SW480 (cell line): ENCODE measurements at places on chromosomes 6 and 20.

GRCh38 chr6:12656906-12657305 is 59.7 kb upstream of the PHACTR1 start:
- no peak for DNase-seq

- no peak for DNase-seq
Observed at GRCh38 chr6:150204705-150205472, 62.0 kb downstream of the PPP1R14C start.

- DNase-seq = no peak
Observed at GRCh38 chr6:150788089-150788488, 77.4 kb upstream of the MTHFD1L start.

- peak; percentile 29 for DNase-seq
Observed at GRCh38 chr6:44133003-44133931, 5.9 kb downstream of the TMEM63B start.

- no peak for DNase-seq
Observed at GRCh38 chr20:35316086-35316485, 23.9 kb upstream of the FAM83C start.

GRCh38 chr6:38517005-38517404 is 122.7 kb downstream of the BTBD9 start:
- no peak for DNase-seq

DNA sequence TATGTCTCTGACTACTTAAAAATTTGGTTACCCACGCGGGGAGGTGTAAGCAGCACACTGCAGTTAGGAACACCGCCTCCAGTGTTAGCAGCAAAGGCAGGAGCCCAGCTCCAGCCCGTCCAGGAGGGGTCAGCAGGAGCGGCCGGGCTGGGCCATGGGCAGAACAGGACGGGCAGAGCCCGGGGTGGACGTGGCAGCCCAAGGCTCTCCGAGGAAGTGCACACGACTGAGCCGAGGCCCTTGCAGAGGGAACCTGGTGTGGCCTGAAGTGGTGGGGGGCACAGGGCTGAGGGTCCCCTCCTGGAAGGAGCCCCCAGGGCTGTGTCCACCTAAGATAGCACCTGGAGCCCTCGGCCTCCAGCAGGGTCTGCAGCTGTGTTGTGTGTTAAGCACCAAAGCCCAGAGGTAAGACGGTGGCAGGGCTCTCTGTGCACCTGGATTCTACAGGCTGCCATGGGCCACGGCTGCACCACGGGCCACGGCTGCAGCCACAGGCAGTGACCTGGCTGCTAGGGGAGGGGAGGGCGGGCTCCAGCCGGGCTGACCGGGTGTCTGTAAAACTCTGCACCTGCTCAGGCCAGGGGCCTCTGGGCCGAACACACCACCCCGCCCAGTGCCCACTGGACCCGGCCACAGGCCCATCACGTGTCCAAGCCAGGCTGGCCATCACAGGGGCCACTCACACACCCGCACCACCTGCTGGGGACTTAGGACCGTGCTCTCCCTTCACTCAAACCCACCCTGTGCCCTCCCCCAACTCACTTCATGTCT is 6.6 kb downstream of the SLC2A4RG start:
- DNase-seq = no peak

DNA sequence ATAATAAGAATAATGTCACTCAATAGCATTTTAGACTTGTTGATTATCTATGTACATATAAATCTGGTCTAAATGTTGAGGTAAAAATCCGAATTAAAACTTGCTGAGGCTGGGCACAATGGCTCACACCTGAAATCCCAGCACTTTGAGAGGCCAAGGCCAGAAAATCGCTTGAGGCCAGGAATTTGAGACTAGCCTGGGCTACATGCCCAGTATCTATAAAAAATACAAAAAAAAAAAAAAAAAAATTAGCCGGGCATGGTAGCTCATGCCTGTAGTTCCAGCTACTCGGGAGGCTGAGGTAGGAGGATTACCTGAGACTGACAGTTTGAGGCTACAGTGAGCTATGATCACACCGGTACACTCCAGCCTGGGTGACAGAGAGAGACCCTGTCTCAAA is 34.2 kb upstream of the SUPT3H start:
- no peak for DNase-seq

GRCh38 chr20:42319252-42320013 is 701.3 kb upstream of the CHD6 start:
- no peak for DNase-seq

DNA sequence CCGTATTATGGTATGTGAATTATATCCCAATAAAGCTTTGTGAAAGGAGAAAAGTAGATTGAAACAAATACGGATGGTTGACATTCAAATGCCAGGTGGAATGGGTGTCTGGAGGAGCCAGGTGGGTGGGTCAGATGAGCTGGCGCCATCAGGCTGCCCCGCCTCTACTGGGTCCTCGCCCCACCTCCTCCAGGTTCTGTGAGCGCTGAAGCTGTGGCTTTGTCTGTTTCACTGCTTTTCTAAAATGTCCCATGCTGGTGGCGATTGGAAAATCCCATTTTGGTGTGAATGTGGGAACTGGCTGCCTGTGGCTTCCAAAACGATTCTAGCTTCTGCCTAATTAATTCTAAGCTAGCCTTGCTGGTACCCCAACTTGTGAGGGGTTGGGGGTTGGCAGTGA is 16.5 kb downstream of the DUSP22 start:
- peak; percentile 15 for DNase-seq

GRCh38 chr6:89251170-89251569 is 34.0 kb upstream of the GABRR1 start:
- DNase-seq = no peak

GRCh38 chr6:128925765-128926164 is 42.8 kb downstream of the LAMA2 start:
- no peak for DNase-seq

DNA sequence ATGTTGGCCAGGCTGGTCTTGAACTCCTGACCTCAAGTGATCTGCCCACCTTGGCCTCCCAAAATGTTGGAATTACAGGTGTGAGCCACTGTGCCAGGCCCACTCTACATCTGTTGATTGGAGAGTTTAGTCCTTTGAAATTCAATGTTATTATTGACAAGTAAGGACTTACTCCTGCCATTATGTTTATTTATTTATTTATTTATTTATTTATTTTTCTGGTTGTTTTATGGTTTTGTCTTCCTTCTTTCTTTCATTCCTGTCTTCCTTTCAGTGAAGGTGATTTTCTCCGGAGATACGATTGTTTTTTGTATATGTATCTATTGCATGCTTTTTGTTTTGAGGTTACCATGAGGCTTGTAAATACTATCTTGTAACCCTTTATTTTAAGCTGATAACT is 602.6 kb downstream of the EPM2A start:
- DNase-seq = no peak

DNA sequence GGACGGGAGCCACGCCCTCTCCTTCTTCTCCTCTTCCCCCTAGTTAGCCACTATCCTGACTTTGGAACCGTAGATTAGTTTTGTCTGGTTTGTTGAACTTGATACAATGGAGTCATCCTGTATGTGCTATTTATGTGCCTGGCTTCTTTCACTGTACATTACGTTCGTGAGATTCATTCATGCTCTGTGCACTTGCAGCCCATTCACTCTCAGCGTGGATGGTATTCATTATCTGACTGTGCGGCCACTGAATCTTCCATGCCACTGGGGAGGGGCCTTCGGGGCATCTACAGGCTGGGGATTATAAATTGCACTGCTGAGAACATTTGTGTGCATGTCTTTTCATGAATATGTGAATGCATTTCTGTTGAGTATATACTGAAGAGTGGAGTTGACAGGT is 262.5 kb downstream of the CDH26 start:
- DNase-seq = no peak

DNA sequence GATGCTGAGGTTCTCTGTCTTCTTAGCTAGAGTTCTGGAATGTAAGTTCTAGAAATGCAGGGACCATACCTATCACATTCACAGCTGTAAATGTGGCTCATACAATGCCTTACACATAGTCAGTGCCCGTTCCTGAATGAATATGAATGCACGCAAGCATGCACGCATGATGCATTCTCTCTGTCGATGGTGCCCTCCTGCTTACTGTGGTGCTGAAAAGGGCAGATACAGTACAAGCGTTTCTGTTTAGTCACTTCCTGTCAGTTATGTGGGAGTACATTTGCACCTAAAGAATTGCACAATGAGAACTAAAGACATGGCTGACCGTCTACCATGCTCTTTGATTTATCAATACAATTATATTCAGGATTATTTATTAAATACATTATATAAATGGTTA is 152.2 kb upstream of the SOX4 start:
- DNase-seq = no peak

- no peak for DNase-seq
Observed at GRCh38 chr6:142381845-142382378, 80.1 kb downstream of the ADGRG6 start.

DNA sequence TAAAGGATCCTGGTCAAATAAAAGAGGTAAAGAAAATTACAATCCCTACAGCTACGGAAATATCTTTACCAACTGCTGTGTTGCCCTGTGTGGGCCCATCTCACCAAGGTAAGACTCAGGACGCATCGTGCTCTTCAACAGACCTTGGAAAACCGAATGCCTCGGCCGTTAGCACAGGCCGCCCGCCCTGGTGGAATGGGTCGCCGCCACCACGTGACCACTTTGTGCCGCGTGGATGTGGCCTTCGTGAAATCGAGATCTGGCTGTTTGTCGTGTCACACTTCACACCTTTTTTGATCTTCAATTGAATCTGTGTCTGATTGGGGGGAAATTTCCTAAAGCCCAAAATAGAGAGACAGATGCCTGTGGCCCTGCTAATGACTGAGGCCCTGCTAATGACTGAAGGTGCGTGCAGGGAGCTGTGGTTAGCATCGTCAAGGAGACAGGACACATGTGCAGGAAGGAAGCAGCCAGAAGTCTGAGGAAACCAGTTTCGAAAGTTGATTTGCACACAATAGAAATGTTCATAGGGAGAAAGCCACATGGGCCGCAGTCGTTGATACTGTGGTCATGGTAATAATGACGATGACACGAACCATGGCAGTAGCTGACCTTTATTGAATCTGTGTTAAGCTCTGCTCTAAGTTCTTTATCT is 175.7 kb upstream of the SNX9 start:
- DNase-seq = no peak

GRCh38 chr20:54665812-54666211 is 190.4 kb downstream of the DOK5 start:
- DNase-seq = no peak

GRCh38 chr6:12164508-12164770 is 125.7 kb upstream of the EDN1 start:
- DNase-seq = no peak

DNA sequence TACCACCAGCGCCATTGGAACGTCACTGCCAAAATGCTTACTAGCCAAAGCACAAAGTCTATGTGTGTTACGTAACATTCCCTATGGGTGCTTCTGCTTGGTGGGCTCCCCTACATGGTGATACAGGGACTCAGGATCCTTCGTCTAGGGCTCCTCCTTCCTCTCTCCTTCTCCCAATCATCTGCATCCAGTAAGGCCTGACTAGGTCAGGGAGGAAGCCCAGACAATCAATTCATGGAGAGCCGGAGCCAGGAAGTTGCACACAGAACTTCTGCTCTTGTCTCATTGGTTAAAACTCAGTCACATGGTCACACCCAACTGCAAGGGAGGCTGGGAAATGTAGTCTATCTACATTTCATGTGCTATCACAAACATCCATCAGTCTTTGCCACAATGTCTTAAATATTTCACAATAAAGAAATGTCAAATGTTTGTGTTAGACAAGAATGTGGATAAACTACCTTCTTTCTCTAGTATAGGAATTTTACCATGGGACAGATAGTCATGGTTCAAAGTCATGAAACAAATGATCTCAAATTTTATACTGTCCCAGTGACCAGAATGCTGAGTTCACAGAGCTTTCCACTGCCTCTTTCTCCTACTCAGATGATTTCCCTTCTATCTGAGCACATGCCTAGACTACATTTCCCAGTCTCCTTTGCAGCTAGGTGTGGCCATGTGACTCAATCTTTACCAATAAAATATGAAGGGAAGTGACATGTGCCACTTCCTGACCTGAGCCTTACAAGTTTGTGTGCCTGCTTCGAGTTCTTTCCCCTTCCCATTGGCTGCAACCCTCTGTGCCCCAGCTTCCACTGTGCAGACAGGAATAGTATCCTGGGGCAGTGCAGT is 9.3 kb upstream of the KCNK15 start:
- peak; percentile 91 for DNase-seq

GRCh38 chr6:45640081-45640491 is 262.4 kb upstream of the SUPT3H start:
- DNase-seq = no peak

DNA sequence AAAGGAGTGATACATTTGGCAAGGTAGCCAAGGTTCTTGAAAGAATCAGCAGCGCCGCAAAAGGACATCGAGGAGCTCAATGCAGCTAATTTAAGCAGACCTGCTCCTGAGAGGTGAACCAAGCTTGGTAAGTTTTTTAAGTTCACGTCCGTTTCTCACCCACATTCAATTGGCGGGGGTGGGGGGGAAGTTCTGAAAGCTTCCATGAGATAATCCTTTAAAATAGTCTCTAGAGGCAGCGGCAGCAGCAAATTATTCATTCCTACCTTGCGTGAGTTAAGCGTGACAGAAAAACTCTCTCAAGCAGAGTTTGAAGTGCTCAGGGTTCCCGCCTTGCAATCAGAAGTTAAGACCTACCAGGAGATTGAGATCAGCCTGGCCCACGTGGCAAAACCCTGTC is 97.3 kb upstream of the NHSL1 start:
- DNase-seq = no peak

DNA sequence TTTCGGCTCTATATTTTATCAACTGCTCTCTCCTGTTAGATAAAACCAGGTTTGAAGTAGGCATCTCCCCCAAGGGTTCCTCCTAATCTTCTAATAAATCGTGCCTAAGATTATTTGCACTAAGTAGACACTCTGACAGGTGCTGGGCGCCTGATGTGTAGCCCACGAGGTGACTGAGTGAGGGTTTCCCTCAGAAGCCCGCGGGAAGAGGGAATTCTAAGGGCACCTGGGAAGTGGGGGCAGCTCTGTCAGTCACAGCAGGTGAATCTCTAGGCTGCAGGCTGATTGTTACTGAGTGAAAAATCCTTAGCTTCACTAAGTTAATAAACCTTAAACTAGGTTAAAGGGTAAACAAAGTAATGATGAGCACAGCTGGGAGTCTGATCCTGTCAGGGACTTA is 68.2 kb downstream of the PXDC1 start:
- no peak for DNase-seq

DNA sequence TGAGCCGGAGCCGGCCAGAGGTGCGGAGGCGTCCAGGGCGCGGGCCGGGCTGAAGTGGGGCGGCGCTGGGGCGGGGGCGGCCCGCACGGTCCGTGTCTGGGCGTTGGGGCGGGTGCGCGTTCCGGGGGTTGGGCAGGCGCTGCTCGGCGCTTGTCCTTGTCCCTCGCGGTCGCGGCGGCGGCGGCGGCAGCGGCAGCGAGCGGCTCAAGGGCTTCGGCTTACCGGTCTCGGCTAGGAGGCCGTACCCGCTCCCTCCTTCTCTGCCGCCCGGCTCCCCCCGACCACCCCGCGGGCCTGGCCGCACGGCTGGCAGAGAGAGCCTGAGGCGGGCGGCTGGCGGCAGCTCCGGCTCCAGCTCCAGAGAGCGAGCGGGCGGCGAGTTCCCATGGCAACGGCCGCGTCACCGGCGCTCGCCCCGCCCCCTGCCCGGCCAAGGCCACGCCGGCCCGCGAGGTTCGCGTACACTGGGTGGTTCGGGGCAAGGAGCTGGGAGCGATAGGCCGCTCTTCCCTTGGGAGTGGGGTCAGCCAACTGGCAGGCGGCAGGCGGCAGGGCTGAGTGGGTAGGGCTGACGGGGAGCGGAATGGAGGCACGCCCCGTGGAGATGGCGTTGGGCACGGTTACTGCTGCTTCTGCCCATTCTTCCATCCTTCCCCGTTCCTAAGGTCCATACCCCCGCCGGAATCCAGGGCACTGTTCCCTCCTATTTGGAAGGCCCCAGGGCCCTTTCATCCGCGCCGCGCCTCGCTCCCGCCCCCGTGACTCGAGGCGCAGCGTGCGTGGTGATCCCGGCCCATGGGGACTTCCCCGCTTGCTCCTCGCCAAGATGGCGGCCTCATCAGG is at the start of gene LRRC73:
TSS of gene LRRC73 (minus strand) at position 363 of the 843 bp plus-strand sequence. CDS start 561 bp downstream, outside the sequence.
- DNase-seq = peak; percentile 61

GRCh38 chr6:124356276-124356810 is 552.7 kb downstream of the NKAIN2 start:
- DNase-seq = no peak
